ENCODE measurements at places on chromosomes 3 and 15. TPM values are rescaled to one million over a fixed set of nuclear protein-coding genes. Genes with fewer than 3 reads are reported as not detected.

DNA sequence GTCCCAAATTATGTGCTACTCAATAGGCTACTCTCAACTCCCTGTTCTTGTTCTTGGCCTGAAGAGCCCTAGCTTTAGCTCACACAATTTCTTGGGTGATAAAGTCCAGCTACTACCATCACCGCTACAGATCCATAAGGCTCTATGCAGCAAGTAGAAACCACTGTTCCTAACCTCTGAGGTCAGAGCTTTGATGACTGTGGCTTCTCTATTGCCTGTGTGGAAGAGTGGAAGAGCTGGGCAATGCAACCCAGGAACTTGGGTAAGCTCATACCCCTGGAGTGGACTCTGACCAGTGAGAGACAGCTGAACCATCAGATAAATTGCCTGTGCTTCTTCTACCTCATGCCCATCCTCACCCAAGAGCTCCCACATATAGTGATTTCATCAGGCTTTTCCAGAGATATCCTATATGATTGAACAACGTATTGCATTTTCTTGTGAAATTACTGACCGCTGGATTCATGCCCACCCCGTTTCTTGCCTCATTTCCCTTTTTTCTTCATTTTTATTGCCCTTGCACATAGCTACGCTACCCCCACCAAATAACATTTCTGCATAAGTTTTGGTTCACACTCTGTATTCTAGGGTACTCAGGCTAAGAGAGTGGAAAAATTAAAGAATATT lies 172.3 kb upstream of the MBNL1 start:
- no peak for DNase-seq

DNA sequence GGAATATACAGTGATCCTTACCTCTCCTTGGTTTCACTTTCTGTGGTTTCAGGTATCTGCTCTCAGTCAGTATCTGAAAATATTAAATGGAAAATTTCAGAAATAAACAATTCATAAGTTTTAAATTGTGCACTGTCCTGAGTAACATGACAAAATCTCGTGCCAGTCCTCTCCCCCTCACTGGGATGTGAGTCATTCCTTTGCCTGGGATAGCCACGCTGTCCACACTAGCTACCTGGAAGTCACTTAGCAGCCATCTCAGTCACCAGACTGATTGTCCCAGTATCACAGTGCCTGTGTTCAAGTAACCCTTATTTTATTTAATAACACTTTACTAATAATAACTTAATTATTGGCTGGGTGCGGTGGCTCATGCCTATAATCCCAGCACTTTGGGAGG lies 15.3 kb upstream of the KLHL25 start:
- no peak for DNase-seq

DNA sequence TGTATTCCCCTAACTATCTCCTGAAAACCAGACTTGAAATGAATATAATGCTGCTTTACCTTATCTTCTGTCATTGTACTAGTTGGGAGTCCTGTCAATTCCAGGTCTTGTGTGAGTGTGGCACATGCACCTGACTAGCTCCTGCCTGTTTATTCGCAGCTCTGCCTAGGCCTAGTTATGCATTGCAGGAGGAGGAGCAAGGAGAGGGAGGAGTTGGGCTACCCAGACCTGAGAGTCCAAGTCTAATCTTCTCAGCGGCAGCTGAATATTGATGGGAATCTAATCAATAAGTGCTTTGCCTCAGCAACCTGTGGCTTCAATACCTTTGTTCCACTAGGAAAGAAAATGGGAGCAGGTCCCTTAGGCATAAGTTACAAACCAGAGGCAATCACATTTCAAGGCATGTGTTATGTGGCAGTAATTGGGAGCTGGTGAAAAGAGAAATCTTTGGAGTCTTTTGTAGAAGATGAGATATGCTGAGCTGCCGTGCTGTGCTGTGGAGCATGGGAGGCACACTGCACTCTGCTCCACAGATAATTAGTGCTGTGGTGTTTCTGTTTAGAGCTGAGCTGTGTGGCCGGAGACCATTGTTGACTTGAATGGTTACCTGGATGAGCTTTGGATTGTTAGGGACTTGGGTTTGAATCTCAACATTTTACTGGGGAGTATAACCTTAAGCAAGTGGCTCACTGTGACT lies at the start of gene SLC2A2:
TSS of gene SLC2A2 (minus strand) at position 124 of the 697 bp plus-strand sequence. CDS start at position 74, 50 bp downstream.
- DNase-seq: no peak

GRCh38 chr3:184820525-184820924 lies 8.6 kb downstream of the VPS8 start:
- no peak for DNase-seq

DNA sequence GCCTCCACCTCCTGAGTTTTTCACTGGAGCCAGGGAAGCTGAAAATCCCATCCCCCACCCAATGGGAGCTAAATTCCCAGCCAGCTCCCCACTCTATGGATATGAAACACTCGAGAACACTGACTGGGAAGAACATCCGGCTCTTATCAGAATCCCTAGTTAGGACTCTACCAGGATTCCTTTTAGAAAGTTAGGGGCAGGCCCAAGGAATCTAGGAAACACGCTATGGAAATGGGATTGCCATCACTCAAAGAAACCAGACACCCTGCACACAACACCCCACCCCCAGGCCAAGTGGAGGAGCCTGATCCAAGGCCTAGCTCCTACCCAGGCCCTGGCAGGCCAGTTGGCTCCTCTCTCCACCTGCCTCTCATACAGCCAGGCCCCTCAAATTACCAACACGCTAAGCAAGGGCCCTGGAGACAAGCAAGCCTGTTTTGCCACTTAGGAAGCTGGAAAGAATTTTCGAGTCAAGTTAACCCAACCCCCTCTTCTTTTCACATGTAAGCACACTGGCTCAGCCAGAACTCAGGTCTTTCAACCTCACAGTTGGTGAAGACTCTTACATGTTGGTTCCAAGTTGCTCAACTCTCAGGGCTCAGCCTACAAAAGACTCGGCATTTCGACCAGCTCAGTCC lies 75.5 kb downstream of the RBPMS2 start:
- peak; percentile 42 for DNase-seq

HTR3E gene
- not detected for total RNA-seq

TRIM71 gene
- total RNA-seq: not detected

FAN1 gene
- total RNA-seq: 9.7 TPM

WDR93 gene
- total RNA-seq: not detected
